ENCODE measurements at places on chromosomes 3 and 15.

DNA sequence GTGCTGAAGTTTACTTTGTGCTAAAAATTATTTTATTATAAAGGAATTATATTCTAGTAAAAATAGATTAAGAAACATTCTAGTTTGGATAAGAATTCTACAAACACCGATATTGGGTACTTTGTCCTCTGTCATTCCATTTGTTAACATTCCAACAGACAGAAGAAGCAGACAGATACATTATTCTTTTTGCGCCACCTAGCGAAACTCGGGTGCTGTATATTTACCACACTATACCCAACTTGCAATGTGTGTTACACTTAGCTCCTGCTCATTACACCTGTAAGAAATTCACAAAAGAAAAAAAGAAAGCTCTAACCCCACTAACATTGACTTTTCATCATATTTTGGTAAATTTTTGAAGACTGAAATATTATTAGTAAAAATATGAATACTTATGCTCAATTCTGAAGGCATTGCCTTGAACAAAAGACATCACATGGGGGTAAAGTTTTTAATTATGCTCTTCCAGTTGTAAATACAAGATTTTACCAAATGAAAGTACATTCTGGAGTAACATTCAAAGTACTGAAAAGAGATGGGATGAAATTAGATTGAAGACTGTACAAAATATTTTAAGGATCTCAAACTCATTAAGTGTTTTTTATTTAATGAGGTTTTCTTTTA, 136.5 kb upstream of the MLF1 start:
- peak; percentile 68 for DNase-seq

GRCh38 chr3:149845570-149846244, 32.7 kb downstream of the RNF13 start:
- DNase-seq, result no peak

DNA sequence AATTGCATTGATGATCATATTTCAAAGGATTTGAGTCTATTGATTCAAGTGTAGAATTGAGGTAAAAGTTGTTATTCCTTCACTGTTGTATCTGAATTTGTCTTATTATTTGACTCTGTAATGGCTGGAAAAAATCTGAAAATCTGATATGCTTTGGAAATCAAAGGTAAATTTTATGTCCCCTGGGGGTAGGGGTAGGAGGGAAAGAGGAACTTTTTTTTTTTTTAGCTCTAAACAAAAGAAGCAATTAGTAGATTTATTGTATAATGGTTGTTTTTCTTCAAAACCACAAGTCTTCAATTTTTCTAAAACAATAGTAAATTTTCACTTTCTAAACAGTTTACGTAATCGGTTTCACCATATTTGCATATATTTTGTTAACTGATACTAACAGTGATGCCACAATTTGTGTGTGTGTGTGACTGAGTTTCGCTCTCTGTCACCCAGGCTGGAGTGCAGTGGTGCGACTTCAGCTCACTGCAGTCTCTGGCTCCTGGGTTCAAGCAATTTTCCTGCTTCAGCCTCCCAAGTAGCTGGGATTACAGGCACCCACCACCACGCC, 91.7 kb upstream of the GOLGA6L4 start:
- peak; percentile 67 for DNase-seq

- no peak for DNase-seq
These were observed 93.2 kb downstream of the ITPR1 start for GRCh38 chr3:4586381-4586780.

DNA sequence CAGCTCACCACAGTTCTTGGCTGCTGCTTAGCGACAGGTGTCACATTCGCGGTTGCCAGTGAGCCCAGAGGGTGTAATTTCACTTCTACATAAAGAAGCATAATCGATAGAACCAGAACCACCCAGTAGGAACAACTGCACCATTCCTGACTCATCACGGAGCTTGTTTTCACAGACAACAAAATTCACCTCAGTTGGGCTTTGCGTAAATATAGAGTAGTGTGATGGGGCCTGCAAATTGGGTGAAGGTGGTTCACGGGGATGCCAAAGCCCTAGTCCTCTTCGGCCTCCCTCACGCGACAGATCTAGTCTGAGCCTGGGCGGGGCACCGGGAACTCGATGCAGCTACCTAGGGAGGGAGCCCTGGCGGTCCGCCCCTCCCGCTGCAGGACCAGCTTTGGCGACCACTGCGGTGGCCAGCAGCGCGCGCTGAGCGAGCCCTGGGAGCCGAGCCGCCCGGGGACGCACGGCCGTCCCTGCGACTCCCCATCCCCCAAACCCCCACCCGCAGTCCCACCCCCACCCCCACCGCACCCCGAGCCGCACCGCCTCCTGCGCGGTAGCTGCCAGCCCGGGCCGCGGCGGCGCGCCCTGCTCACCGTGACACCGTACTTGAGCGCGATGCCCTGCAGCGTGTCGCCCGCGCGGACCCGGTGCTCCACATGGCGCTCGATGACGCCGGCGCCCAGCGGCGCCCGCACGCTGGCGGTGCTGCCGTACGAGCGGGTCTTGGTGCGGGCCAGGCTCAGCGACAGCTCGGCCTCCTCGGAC, 519 bp downstream of the LYSMD2 start:
- DNase-seq, result peak; percentile 77

DNA sequence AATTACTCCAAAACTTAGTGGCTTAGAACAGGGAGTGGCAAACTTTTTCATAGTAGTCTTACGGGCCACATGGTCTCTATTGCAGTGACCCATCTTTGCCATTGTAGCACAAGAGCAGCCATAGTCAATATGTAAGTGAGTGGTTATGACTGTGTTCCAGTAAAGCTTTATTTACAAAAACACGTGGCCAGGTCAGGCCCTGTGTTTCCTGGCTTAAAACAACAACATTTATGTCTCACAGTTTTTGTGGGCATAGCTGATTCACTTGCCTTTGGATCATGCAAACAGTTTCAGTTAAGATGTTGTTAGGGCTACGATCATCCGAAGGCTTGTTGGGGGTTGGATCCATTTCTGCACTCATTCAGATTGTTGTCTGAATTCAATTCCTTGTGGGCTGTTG, 103.8 kb downstream of the CHCHD6 start:
- no peak for DNase-seq

DNA sequence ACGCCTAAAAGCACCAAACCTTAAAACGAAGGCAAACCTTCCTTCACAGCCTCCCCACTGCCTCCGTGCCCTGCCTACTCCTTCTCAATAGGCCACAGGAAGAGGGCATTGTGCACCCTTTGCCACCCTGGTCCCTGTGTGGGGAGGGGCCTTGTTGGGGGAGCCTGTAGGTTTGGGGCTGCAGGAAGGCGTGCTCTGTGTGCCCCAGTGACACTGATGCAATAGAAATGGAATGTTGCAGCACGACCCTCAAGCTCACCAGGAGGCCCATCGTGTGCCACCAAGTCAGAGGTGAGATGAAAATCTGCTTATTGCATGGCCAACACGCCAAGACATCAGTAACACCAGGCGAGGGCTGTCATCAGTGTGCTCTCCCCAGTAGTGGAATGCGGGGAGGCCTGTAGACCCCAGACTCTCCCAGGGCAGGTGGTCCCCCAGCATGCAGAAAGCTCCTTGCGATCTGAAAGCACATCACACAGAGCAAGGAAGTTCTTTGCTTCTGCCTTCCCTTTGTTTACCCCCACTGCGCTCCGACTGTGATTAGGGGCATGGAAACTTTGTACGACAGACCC, 86.2 kb downstream of the ASB7 start:
- DNase-seq, result no peak

GRCh38 chr3:40068636-40069035, 240.9 kb upstream of the EIF1B start:
- DNase-seq, result no peak

GRCh38 chr3:72595376-72595775, 252.9 kb downstream of the SHQ1 start:
- no peak for DNase-seq

- no peak for DNase-seq
These were observed 10.8 kb upstream of the ZFYVE19 start for GRCh38 chr15:40796041-40796440.

DNA sequence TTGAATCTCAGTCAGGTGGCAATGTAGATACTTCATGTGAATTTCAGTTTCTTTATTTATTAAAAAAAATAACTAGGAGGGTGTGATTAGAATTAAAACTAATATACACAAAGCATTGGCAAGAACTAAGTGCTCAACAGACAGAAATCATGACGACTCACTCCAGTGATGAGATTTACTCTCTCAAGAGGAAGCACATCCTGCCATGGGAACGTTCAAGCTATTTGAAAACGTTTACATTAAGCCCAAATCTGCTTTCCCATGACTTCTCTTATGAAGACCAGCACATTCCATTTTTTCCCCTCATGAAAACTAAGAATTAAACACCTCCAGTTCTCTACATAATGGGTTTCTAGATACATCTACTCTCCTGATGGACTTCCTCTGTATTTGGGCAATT, 8.5 kb downstream of the WDR53 start:
- DNase-seq, result no peak

- DNase-seq, result no peak
These were observed 87.3 kb downstream of the PEX5L start for GRCh38 chr3:179949412-179949811.

- peak; percentile 31 for DNase-seq
These were observed 836.2 kb downstream of the AGBL1 start for GRCh38 chr15:86915811-86916331.

- DNase-seq, result no peak
These were observed at the start of gene CDCP1 for GRCh38 chr3:45145681-45146614. Gene CDCP1 (minus strand): TSS chr3:45146378. CDS start chr3:45146287, 91 bp downstream.

DNA sequence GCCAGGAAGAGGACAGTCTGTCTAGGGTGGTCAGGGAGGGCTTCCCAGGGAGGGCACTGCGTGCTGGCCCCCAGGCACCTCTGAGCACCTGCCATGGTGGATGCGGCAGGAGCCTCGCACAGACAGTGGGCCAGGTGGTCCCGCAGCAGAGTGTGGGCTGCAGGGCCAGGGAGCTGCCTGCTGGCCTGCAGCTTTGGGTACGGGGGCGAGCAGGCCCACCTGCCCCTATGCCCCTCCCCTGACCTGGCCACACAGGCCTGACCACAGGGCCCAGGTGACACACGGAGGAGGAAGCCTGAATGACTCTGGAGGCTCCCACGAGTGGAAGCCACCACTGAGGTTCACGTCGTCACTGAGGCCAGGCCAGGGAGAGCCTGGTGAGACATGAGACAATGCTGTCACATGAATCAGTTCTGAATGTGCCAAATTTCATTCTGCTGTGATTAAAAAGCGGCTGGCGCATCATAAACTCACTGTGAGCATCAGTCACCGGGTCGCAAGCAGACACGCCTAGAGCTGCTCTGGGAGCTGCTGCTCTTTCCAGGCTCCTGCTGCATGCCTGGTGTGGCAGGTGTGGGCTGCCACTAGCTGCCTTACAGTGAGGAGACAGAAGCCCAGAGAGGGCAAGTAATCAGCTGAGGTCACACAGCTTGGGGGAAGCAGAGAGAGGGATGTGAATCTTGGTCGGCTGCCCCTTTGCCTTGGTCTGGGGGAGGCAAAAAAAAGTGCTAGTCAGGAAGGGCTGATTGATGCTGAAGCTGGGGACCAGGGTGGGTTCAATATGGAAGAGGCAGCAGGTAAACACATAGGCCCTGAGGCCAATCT, 39.5 kb upstream of the IQSEC1 start:
- DNase-seq, result no peak

- no peak for DNase-seq
These were observed 215.3 kb downstream of the CPNE4 start for GRCh38 chr3:131819381-131820055.

DNA sequence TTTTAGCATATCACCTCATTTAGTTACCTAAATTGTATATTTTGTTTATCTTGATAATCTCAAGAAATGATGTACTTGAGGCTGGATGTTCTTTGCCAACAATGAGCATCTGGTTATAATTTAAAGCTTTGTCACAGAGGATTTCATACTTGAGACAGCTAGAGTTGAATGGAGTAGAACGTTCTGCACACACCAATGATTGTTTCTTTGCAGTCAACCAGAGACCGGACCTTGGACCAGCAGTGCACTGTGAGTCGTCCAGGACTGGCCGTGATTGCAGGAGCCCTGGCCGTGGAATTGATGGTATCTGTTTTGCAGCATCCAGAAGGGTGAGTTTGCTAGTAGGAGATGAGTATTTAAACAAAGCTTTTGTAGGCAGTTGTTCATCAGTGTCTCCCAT, 90.4 kb downstream of the ATG7 start:
- DNase-seq, result no peak

GRCh38 chr3:133448478-133449122, 48.7 kb downstream of the BFSP2 start:
- DNase-seq, result peak; percentile 97

- peak; percentile 8 for DNase-seq
These were observed 195.8 kb downstream of the CD47 start for GRCh38 chr3:107894998-107895397.

DNA sequence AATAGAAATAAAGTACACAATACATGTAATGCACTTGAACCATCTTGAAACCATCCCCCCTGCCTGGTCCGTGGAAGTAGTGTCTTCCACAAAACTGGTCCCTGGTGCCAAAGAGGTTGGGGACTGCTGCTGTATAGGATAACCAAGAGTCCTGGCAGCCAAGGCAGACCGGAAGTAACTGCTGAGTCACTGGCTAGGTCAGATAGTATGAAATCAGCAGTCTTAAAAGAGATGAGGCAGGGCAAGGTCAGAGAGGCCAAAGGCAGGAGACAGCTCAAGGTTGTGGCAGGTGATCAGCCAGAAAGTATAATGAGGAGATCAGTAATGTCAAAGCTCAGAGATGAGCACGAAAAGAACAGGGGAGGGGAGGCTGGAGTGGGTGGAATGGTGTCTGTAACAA, 60.2 kb downstream of the MAP3K13 start:
- DNase-seq, result peak; percentile 47

DNA sequence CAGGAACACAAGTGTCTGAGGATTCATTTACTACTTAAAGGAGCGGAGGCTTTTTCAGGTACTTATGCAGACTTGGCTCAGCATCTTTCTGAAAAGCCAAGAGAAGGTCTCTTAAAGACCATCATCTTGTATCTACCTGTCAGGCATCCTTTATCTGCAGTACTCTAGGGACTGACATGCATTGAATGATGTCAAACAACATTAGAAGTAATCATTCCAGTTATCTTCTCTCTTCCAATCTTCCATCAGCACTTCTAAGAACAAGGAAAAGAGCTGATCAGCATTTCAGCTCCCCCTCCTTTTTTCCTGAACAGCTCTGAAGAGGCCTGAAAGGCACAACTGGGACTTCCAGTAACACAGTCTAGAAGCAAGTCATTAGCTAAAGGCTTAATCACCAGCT, 214.8 kb downstream of the KCNH8 start:
- DNase-seq, result no peak

GRCh38 chr3:126421573-126422119, 26.9 kb downstream of the CFAP100 start:
- no peak for DNase-seq

- no peak for DNase-seq
These were observed 7.0 kb downstream of the NR2F2 start for GRCh38 chr15:96337365-96338023.

DNA sequence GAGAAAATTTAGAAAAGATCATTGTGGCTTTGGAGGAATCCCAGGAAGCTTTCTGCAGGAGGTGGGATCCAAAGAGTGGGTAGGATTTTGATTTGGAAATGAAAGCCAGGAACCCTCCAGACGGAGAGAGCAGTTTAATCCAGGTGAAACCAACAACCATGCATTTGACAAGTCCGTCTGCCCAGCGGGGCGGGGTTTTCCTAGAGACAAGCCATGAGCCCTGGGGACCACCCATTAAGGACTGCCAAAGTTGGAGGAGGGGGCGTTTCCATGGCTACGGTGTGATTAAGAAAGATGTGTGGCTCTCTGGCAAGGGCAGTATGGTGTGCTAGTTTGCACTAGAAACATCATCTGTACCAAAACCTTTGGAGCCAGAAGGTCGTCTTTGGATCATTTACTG, 53.4 kb downstream of the SRGAP3 start:
- DNase-seq, result no peak
